ENCODE measurements at places on chromosomes 1 and 21.

DNA sequence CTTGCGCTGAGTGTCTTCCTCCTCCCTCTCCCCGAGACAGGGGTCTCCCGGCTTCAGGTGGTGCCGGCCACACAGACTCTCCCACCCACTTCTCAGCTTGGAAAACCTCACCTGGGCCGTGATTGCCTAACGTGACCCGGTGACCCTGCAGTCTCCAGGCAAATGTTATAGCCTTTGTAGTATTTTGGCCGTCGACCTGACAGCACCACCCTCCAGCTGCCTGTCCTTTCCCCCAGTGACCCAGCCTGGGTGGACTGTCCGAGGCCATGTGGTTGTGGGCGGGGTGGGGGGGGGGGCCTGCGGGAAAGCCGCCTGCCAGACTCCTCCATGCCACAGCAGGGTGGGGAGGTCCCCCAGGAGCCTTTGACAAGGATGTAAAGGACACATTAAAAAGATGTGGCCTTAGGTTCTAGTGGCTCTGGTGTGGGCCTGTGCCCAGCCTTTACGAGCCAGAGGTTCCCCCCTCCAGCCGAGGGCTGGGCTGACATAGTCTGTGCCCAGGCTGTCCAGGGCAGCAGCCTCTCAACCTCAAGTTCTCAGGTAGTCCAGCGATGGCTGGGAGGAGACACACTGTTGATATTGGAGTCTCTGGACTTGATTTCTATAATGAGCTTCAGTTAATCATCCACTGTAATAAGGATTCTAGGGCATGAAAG lies 8.1 kb downstream of the TOR3A start:
- H3K27ac ChIP-seq: no peak overlapping the region
- H3K4me1 ChIP-seq: no peaks in the 10 kb centered on the region
- peaks cover 48% of the 10 kb centered on the region for H3K36me3 ChIP-seq
- no peak overlapping the region for H3K4me3 ChIP-seq

GRCh38 chr1:81230983-81231728 lies 569.6 kb upstream of the ADGRL2 start:
- no peak for DNase-seq
- no peak overlapping the region for H3K27ac ChIP-seq
- H3K36me3 ChIP-seq: no peaks in the 10 kb centered on the region
- H3K4me1 ChIP-seq: no peaks in the 10 kb centered on the region
- H3K27me3 ChIP-seq: no peaks in the 10 kb centered on the region

- H3K4me3 ChIP-seq: no peak overlapping the region
- no peak overlapping the region for H3K27ac ChIP-seq
- no peaks in the 10 kb centered on the region for H3K27me3 ChIP-seq
- no peaks in the 10 kb centered on the region for H3K4me1 ChIP-seq
These were observed 527.3 kb downstream of the PLPP3 start for GRCh38 chr1:56052041-56052440.

- DNase-seq: no peak
- no peaks in the 10 kb centered on the region for H3K36me3 ChIP-seq
- H3K27ac ChIP-seq: no peak overlapping the region
- H3K4me1 ChIP-seq: peaks cover 26% of the 10 kb centered on the region
- H3K27me3 ChIP-seq: no peaks in the 10 kb centered on the region
These were observed 35.6 kb downstream of the SOX13 start for GRCh38 chr1:204108312-204109141.

GRCh38 chr1:162889989-162890388 lies 29.0 kb upstream of the CCDC190 start:
- no peak for DNase-seq
- H3K36me3 ChIP-seq: no peaks in the 10 kb centered on the region
- no peaks in the 10 kb centered on the region for H3K4me1 ChIP-seq
- no peaks in the 10 kb centered on the region for H3K27me3 ChIP-seq
- H3K27ac ChIP-seq: no peak overlapping the region
- no peak overlapping the region for H3K4me3 ChIP-seq

DNA sequence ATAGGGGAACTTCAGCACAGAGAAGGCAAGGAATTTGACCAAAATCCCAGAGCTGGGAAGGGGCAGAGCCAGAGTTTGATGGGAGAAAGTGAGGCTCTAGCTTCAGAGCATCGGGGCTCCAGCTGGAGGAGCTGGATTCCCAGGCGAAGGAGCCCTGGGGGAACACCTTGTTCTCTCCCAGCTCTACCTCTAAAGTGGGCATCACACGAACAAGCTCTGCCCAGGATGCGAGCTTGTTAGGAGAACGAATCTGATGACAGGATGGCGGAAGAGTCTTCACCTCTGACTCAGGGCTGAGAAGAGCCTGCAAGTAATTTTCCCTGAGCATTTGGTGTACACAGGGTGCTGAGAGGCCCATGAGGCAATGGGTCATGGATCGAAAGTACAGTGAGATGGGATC lies 22.0 kb downstream of the TNNT2 start:
- peaks cover 6% of the 10 kb centered on the region for H3K27me3 ChIP-seq
- H3K4me3 ChIP-seq: no peak overlapping the region
- H3K27ac ChIP-seq: no peak overlapping the region
- no peaks in the 10 kb centered on the region for H3K4me1 ChIP-seq
- DNase-seq: no peak

- no peak for DNase-seq
- H3K4me1 ChIP-seq: no peaks in the 10 kb centered on the region
- no peak overlapping the region for H3K4me3 ChIP-seq
- H3K27ac ChIP-seq: no peak overlapping the region
These were observed 298.9 kb downstream of the DSCAM start for GRCh38 chr21:40547906-40548513.

GRCh38 chr1:209727785-209728184 lies 23.1 kb downstream of the HSD11B1 start:
- no peak for DNase-seq
- no peak overlapping the region for H3K27ac ChIP-seq
- H3K36me3 ChIP-seq: no peaks in the 10 kb centered on the region

DNA sequence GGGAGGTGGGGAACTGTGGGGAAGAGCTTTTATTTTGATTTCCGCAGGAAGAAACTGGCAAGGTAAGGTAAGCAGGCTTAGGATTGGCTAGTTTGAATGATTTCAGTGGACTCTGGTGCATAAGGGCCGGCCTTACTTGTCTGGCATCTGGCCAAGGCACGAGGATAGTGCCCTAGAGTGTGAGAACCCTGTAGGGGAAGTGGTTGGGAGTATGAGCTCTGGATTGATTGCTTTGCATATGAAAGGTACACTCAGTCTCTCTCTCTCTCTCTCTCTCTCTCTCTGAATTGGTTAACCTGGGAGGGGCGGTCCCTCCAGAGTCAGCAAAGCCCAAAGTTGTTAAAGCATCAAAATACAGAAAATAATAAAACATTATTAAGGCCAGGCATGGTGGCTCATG lies 463.0 kb downstream of the SIPA1L2 start:
- no peak overlapping the region for H3K27ac ChIP-seq
- DNase-seq: no peak
- no peak overlapping the region for H3K4me3 ChIP-seq
- no peaks in the 10 kb centered on the region for H3K36me3 ChIP-seq
- H3K27me3 ChIP-seq: no peaks in the 10 kb centered on the region

- DNase-seq: no peak
- H3K4me1 ChIP-seq: no peaks in the 10 kb centered on the region
- H3K27ac ChIP-seq: no peak overlapping the region
- H3K4me3 ChIP-seq: no peak overlapping the region
- H3K36me3 ChIP-seq: no peaks in the 10 kb centered on the region
These were observed 124.3 kb downstream of the CYYR1 start for GRCh38 chr21:26448751-26449150.

DNA sequence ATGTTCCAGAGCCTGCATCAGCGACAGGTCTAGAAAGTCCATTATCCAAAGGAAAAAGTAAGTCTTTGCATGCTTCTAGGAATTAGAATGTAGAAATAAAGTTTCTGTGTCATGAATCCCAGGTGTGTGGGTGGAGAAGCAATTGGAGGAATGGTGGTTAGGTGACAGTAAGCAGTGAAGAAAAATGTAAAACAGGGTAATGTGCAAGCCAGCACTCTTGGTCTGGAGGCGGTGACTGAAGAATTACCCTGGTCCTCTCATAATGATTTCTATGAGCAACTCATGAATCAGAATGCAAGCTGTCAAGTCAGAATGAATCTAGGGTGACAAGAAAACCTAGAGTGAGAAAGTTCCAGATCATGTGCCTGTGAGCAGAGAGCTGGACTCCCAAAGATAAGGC lies 33.6 kb downstream of the PLPPR4 start:
- DNase-seq: no peak
- H3K4me1 ChIP-seq: no peaks in the 10 kb centered on the region
- no peaks in the 10 kb centered on the region for H3K27me3 ChIP-seq
- no peaks in the 10 kb centered on the region for H3K36me3 ChIP-seq
- no peak overlapping the region for H3K27ac ChIP-seq

- no peaks in the 10 kb centered on the region for H3K27me3 ChIP-seq
- peaks cover 19% of the 10 kb centered on the region for H3K4me1 ChIP-seq
- H3K4me3 ChIP-seq: no peak overlapping the region
- no peaks in the 10 kb centered on the region for H3K36me3 ChIP-seq
These were observed 21.5 kb downstream of the IER5 start for GRCh38 chr1:181110013-181110412.

GRCh38 chr1:2001773-2002411 lies 1.7 kb downstream of the CFAP74 start:
- H3K36me3 ChIP-seq: no peaks in the 10 kb centered on the region
- H3K4me1 ChIP-seq: peaks cover 4% of the 10 kb centered on the region

GRCh38 chr1:230149751-230150584 lies 82.9 kb downstream of the GALNT2 start:
- H3K36me3 ChIP-seq: no peaks in the 10 kb centered on the region
- no peak for DNase-seq
- no peak overlapping the region for H3K4me3 ChIP-seq
- H3K27me3 ChIP-seq: no peaks in the 10 kb centered on the region
- no peak overlapping the region for H3K27ac ChIP-seq
- peaks cover 11% of the 10 kb centered on the region for H3K4me1 ChIP-seq

- H3K4me3 ChIP-seq: no peak overlapping the region
- H3K27me3 ChIP-seq: peaks cover 12% of the 10 kb centered on the region
- DNase-seq: no peak
- H3K4me1 ChIP-seq: peaks cover 5% of the 10 kb centered on the region
- H3K36me3 ChIP-seq: no peaks in the 10 kb centered on the region
These were observed 5.5 kb upstream of the ZRANB2 start for GRCh38 chr1:71086331-71086730.

Measured in CD4-positive, alpha-beta T cell (primary cell).